Testis (tissue), 5 donors: ENCODE measurements at places on chromosomes 6 and 20. TPM values are rescaled to one million over a fixed set of nuclear protein-coding genes. Genes with fewer than 3 reads are reported as not detected.

Gene FAM83C
- polyA plus RNA-seq = 0.96 TPM

- no peak for DNase-seq
Observed at GRCh38 chr20:15143478-15143877, 806.1 kb upstream of the FLRT3 start.

- no peak for DNase-seq
Observed at GRCh38 chr6:36129941-36130666, at the start of gene MAPK13. Gene MAPK13, plus strand, starts transcription at chr6:36130513. Its CDS starts 70 bp downstream, at chr6:36130583.

GRCh38 chr20:47351643-47352331, 4.7 kb downstream of the ZMYND8 start:
- DNase-seq = no peak

Gene TCP11
- 1,044 TPM for polyA plus RNA-seq

Gene ECT2L
- polyA plus RNA-seq = 1.6 TPM

DNA sequence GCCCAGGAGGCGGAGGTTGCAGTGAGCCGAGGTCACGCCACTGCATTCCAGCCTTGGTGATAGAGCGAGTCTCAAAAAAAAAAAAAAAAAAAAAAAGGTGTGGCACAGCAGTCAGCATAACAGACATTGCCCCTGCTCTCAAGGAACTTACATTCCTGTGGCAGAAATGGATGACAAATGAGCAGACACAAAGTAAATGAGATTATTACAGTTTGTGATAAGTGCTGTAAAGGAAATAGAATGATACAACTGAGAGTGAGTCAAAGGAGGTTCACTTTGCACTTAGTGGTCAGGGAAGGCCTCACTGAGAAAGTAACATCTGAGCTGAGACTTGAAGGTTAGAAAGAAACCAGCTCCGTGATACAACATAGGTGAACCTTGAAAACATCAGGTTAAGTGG, 36.4 kb downstream of the CEP250 start:
- DNase-seq = no peak

DNA sequence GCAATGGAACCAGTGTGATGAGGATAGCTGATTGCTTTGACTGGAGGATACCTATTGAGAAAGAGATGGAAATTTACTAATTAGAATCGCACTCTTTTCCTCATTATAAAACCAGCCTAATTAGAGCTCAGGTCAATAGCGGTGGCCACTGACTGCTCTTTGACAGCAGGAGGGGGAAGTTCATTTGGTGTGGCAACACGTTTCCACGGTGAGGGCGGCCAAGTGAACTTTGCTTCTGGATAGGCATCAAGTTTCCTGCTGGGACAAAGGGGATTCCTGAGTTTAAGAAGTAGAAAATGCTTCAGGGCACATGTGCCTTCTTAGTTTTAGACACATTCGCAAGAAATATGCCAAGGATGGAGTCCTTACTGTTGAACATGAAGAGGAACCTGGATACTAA, 145.3 kb upstream of the NRN1 start:
- DNase-seq = no peak

GRCh38 chr6:33620856-33621710, at the start of gene ITPR3:
Gene ITPR3, plus strand, starts transcription at chr6:33621322. Its CDS starts 281 bp downstream, at chr6:33621603.
- peak; percentile 76 for DNase-seq

Gene SNX21
- 23.9 TPM for polyA plus RNA-seq

DNA sequence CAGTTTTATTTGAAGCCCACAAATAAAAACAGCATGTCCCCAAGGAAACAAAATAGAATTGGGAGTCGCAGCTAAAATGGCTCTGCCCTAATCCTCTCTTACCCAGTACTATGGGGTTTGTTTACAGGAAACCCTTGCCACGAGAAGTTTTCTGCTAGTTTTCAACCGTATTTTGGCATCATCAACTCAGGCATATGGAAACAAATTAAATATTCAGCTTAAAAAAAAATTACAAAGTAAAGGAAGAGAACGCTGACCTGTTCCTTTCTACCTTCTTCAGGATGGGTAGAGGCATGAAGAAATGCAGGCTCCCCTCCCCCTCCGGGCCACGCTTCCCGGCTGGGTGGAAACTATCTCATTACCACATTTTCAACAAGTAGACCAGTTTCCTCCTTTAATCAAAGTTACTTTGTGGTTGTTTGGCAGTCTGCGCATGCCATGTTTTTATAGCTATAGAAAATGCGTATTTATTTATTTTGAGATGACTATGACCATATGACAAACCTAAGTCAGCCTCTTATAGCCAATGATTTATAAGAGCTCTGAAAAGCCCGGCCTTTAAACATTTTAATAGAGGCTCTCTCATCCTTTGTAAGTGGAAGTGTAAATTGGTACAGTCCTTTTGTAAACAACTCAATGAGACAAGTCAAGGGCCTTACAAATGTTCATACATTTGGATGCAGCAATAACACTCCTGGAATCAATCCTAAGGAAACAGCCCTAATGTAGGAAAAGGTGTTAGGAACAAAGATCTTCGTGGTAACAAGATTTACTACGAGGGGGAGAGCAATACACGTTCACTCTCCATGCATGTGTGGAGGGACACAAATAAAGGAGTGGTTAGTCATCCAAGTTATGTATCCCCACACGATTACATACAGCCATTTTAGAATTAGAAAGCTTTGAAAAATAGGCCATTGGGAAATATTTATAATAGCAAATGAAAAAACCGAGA, 16.1 kb upstream of the ZNF217 start:
- peak; percentile 44 for DNase-seq

GRCh38 chr6:108350528-108350927, 55.7 kb downstream of the AFG1L start:
- no peak for DNase-seq

- no peak for DNase-seq
Observed at GRCh38 chr20:3275966-3276679, 37.1 kb upstream of the SLC4A11 start.

DNA sequence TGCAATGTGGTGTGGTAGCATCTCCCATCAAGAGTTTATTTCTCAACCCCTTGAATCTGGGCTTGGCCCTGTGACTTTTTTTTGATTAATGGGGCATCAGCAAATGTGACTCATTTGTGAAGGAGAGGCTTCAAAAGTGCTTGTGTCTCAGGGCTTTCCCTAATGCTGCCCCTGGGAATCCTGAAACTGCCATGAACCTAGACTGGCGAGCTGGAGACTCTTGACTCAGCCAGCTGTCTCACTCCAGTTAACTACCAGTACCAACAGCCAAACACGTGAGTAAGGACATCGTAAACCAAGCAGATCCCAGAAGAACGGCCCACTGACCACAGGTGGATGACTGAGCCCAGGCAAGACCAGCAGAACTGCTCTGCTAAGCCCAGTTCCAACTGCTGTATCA, 72.8 kb upstream of the ADTRP start:
- no peak for DNase-seq

Gene CCN6
- polyA plus RNA-seq = 6.8 TPM

DNA sequence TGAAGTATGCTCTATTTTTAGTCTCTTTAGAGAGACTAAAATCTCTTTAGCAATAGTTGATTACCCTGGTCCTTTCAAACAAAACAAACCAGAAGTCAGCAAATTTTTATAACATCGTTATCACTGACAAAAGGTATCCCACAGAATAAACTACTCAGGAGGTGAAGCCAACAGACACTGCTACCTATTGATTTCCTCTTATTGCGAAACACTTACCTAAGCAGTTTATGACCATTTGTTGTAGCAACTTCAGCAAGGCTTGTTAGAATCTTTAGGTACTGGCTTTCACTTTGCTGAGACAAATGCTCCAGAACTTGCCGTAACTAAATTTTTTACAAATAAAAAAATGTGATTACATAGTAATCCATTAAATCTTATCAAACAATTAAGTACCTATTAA, 64.4 kb downstream of the HACE1 start:
- DNase-seq = no peak

DNA sequence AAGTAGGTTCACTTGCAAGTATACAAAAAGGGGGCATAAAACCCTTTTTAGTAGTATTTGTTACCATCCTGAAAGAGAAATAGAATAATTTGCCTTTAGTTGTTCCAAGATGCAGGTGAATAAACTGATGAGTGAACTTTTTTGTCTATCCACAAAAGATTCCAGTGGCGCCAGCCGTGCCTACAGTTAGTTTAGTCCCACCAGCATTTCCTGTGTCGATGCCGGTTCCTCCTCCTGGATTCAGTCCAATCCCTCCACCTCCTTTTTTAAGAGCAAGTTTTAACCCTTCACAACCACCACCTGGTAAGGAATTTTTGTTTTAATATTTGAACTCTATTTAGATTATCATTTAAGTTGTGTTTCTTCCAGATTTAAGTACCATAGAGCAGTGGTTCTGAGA, 90.9 kb downstream of the SCAF8 start:
- DNase-seq = no peak

Gene DPPA5
- 1.7 TPM for polyA plus RNA-seq

Gene DSP
- 4.5 TPM for polyA plus RNA-seq

DNA sequence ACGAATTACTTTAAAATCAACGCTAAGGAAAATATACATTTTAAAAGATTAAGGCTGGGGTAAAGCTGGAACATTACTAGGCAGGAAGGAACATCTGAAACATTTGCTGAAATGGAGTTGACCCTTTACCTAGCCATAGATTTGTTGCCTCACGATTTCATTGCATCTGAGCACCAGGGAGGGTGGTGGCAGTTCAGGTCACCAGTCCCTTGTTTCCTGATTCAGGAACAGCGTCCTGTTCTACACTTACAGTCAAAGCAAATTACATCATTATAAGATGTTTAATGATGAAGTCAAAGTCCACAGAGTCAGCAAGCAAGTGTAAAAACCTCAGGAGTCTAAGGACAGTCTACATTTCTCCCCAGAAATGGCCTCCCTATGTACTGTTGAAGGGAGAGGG, 9.0 kb upstream of the MICA start:
- DNase-seq = no peak

GRCh38 chr6:33903579-33903978, 99.8 kb upstream of the MLN start:
- DNase-seq = no peak

DNA sequence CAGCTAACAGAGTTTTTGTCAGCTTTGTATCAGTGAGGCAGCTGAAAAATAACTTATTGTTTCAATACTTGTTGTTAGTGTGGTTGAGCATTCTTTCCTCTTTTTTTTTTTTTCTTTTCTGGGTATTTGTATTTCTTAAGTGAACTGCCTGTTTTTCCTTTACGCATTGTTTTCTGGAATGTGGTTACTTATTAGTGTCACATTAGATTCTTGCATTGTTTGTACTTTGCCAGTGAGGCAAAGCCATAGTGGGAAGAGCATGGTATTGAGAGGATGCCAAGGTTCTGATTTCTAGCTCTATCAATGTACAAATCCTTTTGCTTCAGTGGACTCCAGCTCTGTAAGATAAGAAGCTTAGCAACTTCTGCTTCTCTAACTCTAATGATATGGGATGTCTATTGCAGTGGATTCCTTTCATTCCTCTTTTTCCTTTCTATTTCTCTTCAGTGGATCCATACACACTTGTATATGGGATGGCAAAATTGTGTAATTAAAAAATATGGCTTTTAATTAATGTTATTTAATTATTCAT, 3.9 kb downstream of the CDKAL1 start:
- no peak for DNase-seq

- DNase-seq = no peak
Observed at GRCh38 chr6:139852067-139852466, 477.6 kb upstream of the CITED2 start.

Gene KIAA1755
- 5.2 TPM for polyA plus RNA-seq

GRCh38 chr6:31375699-31376098, 18.7 kb upstream of the HLA-B start:
- DNase-seq = no peak

- no peak for DNase-seq
Observed at GRCh38 chr20:57205606-57206219, 60.7 kb downstream of the BMP7 start.

- no peak for DNase-seq
Observed at GRCh38 chr6:48747040-48747439, 636.0 kb upstream of the PTCHD4 start.

DNA sequence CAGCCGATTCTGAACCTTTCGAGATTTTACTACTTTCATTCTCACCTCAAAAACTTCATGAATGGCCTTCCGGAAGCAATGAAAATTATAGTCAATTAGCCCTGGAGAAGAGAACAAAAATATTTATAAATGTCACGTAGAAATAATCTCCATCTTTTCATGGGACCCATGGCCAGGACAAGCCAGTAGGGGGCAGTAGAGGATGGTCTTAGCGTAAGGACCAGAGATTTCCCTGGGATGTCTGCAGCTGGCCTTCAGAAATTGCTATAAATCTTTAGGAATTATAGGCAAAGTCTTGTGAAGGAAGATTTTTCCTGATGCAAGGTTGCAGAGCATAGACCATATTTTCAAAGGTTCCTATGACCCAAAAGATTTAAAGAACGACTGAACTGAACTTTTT, 15.6 kb upstream of the UBE2J1 start:
- peak; percentile 82 for DNase-seq

GRCh38 chr6:42901538-42901957, 14.3 kb upstream of the PTCRA start:
- peak; percentile 90 for DNase-seq

DNA sequence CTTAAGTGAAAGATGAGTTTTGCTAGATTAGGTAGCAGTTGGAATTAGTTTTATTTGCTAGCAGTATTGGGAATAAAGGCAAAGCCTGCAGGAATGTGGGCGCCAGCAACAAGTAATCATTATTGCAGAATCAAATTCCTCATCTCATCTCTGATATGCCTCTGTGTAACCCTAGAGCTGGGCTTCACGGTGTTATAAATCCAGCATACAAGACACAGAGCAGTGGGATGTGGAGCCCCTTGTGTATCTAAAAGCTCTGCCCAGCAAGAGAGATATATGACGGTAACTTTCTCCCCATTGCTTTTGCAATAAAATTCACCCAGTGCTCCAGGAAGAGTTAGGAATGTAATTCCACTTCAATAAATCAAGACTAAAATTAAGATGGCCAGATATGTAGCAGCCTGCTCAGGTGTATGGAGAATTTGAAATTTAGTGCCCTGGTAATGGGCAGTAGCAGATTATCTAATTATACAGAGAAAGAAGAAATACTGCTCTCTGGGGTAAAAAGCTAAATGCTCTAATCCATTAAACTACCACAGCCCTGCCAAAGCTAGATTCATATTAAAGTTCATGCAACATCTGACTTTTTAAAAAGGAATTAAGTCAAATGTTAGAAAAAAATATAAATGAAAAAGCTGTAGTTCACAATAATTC, 5.6 kb upstream of the BLOC1S5 start:
- DNase-seq = no peak

- no peak for DNase-seq
Observed at GRCh38 chr20:14431568-14431967, 94.2 kb upstream of the FLRT3 start.

DNA sequence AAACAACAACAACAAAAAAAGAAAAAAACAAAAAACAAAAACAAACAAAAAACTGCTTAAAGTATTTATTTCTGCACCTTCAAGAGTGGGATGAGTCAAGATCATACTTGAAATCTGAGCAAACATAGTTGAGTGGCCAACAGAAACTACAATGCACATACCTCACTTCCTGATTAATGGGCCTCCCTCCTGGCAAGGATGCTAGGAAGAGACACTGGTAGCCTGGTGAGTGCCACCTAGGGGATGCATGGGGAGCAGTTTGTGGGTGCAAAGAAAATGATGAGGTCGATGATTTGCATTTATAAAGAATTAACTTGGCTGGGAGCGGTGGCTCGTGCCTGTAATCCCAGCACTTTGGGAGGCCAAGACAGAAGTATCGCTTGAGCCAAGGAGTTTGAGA, 808.1 kb downstream of the MAFB start:
- DNase-seq = no peak

- no peak for DNase-seq
Observed at GRCh38 chr6:100440935-100441334, 23.8 kb downstream of the SIM1 start.

GRCh38 chr6:107290491-107290890, 168.9 kb downstream of the PDSS2 start:
- no peak for DNase-seq

Gene EBF4
- polyA plus RNA-seq = 6.1 TPM
